ENCODE measurements at places on chromosomes 13 and 19. TPM values are rescaled to one million over a fixed set of nuclear protein-coding genes. Genes with fewer than 3 reads are reported as not detected.

DNA sequence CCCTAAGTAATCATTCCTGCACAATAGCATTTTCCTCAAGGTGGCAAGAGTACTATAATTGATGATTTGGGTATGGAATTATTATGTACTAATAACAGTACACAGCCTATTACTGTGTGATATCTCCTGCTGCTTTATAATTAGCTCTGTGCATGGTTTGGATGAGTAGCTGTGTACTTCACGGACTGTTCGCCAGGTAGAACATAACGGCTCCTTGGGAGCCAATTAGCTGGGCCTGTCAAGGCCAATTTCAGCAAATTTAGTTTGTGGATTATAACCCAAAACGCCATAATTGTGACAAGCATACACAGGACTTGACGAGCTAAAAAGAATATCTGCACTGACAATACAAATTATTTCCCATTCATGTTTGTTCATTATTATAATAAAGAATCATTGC lies 1584.2 kb downstream of the SLITRK1 start:
- DNase-seq: no peak
- no peaks in the 10 kb centered on the region for H3K4me1 ChIP-seq
- H3K27ac ChIP-seq: no peak overlapping the region
- no peak overlapping the region for H3K4me3 ChIP-seq
- no peaks in the 10 kb centered on the region for H3K27me3 ChIP-seq
- no peaks in the 10 kb centered on the region for H3K36me3 ChIP-seq

- peaks cover 34% of the 10 kb centered on the region for H3K4me1 ChIP-seq
- DNase-seq: peak; percentile 36
- H3K36me3 ChIP-seq: no peaks in the 10 kb centered on the region
Measured at GRCh38 chr19:12783291-12783848, 7.9 kb upstream of the JUNB start.

- no peak overlapping the region for H3K4me3 ChIP-seq
- no peak for DNase-seq
- H3K27me3 ChIP-seq: no peaks in the 10 kb centered on the region
- H3K4me1 ChIP-seq: no peaks in the 10 kb centered on the region
- H3K36me3 ChIP-seq: no peaks in the 10 kb centered on the region
Measured at GRCh38 chr13:78185700-78186099, 267.1 kb upstream of the EDNRB start.

DNA sequence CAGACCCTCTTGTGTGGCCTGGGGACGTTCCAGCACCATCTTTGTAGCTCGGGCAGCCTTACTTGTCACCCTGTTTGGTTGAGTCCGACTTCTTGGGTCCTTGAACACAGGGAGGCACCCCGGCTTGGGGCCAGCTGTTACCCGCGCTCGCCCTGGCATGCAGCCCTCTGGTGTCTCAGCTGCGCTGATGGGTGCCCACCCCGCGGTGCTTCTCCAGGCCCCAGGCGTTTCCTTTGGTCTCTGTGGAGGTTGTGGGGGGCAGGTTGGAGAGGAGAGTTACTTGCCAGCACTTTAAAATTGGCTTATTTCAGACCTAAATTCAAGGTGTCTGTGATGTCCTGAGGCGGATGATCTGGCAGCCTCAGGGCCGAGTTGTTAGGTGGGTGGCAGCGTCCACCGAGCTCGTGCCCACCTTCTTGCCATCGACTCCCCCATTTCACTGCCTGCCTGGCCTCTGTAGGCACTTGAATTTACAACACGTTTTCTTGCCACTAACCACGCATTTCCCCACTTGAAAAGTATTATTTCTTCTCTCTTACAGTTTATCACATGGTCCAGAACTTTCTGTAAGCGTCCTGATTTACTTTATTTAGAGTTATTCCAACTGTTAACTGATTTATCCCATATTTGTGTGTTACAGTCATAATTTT lies 16.9 kb downstream of the UBAC2 start:
- DNase-seq: no peak
- H3K4me1 ChIP-seq: peaks cover 78% of the 10 kb centered on the region

DNA sequence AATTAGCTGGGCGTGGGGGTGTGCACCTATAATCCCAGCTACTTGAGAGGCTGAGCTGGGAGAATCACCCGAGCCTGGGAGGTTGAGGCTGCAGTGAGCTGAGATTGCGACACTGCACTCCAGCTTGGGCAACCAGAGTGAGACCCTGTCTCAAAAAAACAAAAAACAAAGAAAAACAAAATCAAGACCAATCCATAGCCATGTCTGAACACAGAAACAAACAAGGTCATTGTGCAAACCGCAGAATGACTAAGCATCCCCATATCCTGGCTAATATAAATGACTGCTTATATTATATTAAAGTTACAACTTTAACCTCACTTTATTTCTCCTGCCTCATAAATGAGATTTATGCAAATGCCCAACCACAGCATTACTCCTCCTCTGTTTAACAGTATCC lies 2.3 kb upstream of the LYPD3 start:
- DNase-seq: no peak
- H3K27me3 ChIP-seq: no peaks in the 10 kb centered on the region
- peaks cover 37% of the 10 kb centered on the region for H3K4me1 ChIP-seq
- no peak overlapping the region for H3K4me3 ChIP-seq
- peak overlapping the region; percentile 43 for H3K27ac ChIP-seq

GRCh38 chr19:3251229-3251628 lies 26.8 kb downstream of the CELF5 start:
- H3K4me3 ChIP-seq: no peak overlapping the region
- H3K36me3 ChIP-seq: no peaks in the 10 kb centered on the region
- H3K4me1 ChIP-seq: no peaks in the 10 kb centered on the region
- H3K27ac ChIP-seq: no peak overlapping the region

DNA sequence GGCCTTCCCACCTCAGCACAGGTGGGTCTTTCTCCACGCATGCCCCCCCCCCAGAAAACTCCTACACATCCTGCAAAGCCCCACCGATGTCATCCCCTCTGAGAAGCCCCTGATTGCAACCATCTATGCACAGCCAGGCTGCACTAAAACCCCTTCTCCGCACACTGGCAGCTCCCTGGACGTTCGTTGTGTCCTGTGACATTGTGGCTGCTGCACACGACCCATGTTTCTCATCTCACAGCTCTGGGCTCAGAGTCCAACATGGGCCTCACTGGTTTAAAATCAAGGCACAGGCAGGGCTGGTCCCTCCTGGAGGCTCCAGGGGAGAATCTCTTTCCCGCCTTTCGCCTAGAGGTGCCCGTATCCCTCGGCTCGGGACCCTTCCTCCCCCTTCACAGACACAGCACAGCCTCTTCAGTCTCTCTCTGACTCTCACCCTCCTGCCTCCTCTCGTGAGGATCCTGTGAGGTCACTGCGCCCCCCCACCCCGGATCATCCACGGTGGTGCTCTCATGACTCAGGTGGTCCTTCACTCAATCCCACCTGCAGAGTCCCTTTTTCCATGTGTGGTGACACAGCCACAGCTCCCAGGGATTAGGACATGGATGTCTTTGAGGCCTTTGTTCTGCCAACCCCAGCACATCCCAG lies 71.2 kb downstream of the GADD45B start:
- no peaks in the 10 kb centered on the region for H3K27me3 ChIP-seq
- no peak overlapping the region for H3K4me3 ChIP-seq
- peaks cover 14% of the 10 kb centered on the region for H3K4me1 ChIP-seq
- H3K36me3 ChIP-seq: peaks cover 3% of the 10 kb centered on the region
- DNase-seq: no peak

DNA sequence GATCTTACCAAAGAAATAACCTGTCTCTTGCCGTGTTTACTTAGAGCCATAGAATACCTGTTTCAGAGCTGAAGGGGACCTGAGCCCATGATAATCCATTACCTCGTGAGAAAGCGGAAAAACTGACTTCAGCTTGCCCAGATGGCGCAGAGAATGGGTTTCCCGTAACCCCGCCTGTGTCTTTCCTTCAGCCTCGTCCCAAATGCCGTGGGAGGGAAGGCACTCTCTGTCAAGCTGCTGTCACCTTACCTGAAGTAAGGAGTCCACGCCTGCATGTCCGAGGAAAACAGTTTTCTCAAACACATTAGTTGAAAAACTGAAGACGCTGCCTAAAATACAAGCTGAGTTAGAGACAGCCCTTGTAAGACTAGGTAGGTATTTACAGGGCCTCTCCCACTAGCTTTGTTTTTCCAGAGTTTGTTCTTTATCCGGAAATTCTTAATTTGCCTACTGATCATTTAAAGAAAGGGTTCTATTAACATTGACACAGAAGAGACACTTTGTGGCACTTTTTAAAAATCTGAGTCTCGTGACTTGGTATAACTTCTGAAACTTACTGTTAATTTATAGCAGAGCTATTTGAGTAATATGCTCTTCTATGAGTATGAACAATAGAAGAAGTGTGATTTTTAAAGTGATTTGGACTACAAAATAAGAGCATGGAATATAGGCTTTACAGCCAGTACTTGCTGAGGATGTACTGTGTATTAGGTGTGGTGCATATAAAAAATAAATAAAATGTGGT lies 1.3 kb upstream of the INTS6 start:
- peaks cover 44% of the 10 kb centered on the region for H3K4me1 ChIP-seq
- H3K4me3 ChIP-seq: peak overlapping the region; percentile 92
- H3K27ac ChIP-seq: peak overlapping the region; percentile 98
- H3K36me3 ChIP-seq: peaks cover 44% of the 10 kb centered on the region

LYPD5 gene
- total RNA-seq: 0.29 TPM

TTYH1 gene
- 0.49 TPM for total RNA-seq

SLC15A1 gene
- not detected for total RNA-seq

PRTN3 gene
- total RNA-seq: not detected

DOCK6 gene
- 1.1 TPM for total RNA-seq
